A549 treated with GW870086 at 1 μM for 4 hours (cell line): ENCODE measurements at places on chromosomes 6 and 20. TPM values are rescaled to one million over a fixed set of nuclear protein-coding genes. Genes with fewer than 3 reads are reported as not detected.

RAB23 gene
- 6.7 to 9.4 TPM (median 8.7 TPM) in 5 replicates for total RNA-seq

KCNK17 gene
- not detected in 5 replicates for total RNA-seq

LPA gene
- total RNA-seq = 0.03 to 0.13 TPM (median 0.09 TPM) in 5 replicates

FNDC11 gene
- 0.13 to 0.54 TPM (median 0.21 TPM) in 5 replicates for total RNA-seq

PDSS2 gene
- 5.1 to 6.6 TPM (median 5.9 TPM) in 5 replicates for total RNA-seq

DZANK1 gene
- total RNA-seq = 2.7 to 3.0 TPM (median 2.9 TPM) in 5 replicates

ZNF831 gene
- total RNA-seq = not detected in 5 replicates

CGA gene
- 0.24 to 0.67 TPM (median 0.48 TPM) in 5 replicates for total RNA-seq

TGM3 gene
- 0.05 TPM in 1 of 5 replicates, not detected in the others for total RNA-seq

VGLL2 gene
- not detected in 5 replicates for total RNA-seq

GLP1R gene
- total RNA-seq = not detected in 5 replicates

HLA-DQB2 gene
- not detected in 5 replicates for total RNA-seq

SAMD3 gene
- total RNA-seq = not detected in 5 replicates

RFX6 gene
- total RNA-seq = not detected in 5 replicates

GSTA3 gene
- total RNA-seq = not detected in 5 replicates

ZC3H12D gene
- total RNA-seq = 0.02 to 0.10 TPM (median 0.07 TPM) in 5 replicates
